ENCODE measurements at places on chromosomes 16 and 17. TPM values are rescaled to one million over a fixed set of nuclear protein-coding genes. Genes with fewer than 3 reads are reported as not detected.

Gene SOST
- 18.2 TPM for polyA plus RNA-seq

Gene ADPRM
- 8.9 TPM for polyA plus RNA-seq

Gene TPSD1
- 0.38 TPM for polyA plus RNA-seq

Gene SYNGR3
- polyA plus RNA-seq = not detected

Gene CACNG5
- polyA plus RNA-seq = not detected

Gene OR4D1
- not detected for polyA plus RNA-seq

Gene OR1A1
- not detected for polyA plus RNA-seq

Gene APOBR
- 1.1 TPM for polyA plus RNA-seq

Gene P2RX1
- 1.6 TPM for polyA plus RNA-seq

Gene NPIPA8
- 41.6 TPM for polyA plus RNA-seq

Data from aorta (tissue), 5 donors.